ENCODE measurements at places on chromosomes 1 and 21.

DNA sequence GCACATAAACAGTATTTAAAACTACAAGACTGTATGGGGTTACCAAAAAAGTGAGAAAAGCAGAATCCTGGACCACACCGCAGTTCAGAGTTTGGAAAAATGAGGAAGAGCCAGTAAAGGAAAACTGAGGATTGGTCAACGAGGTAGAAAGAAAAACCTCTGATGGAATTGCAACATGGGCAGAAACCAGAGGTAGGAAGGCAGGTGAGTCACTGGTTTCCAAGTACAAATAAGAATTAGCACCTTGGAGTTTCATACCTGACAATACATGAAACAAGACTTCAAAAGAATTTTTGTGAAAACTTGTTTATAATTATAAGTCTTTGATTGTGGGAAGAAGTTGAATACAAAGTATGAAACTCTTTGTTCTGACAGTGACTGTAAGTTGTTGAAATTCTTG, 533.7 kb upstream of the DAB1 start:
- no peak for DNase-seq

GRCh38 chr1:44786138-44786840, 1.7 kb downstream of the BEST4 start:
- peak; percentile 41 for DNase-seq

- DNase-seq, result no peak
Observed at GRCh38 chr1:183983371-183984105, 54.0 kb downstream of the COLGALT2 start.

- peak; percentile 12 for DNase-seq
Observed at GRCh38 chr1:77273891-77274290, 7.9 kb upstream of the AK5 start.

GRCh38 chr1:96365076-96365475, 356.5 kb upstream of the PTBP2 start:
- peak; percentile 40 for DNase-seq

DNA sequence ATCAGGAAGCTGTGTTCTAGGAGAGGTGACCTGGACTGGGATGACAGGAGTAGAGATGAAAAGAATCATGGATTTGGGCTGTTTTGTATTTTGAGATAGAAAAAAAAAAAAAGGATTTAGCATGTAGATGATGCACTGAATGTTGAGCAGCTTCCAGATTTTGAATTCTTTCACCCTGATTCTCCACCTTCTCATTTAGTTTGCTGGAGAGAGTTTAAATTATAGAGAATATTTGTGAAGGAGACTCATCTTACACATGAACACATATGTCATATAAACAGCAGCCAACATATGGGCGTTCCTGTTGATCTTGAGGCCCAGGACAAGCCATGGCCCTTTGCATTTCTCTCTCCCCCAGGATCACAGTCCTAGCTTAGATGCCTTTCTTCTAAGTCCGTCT, 7.4 kb downstream of the RPTN start:
- DNase-seq, result no peak

- DNase-seq, result no peak
Observed at GRCh38 chr21:45381865-45382696, 22.9 kb upstream of the COL18A1 start.

All from fibroblast of upper back skin (primary cell).